ENCODE measurements at places on chromosomes 6 and 20.

- no peak for DNase-seq
Measured at GRCh38 chr6:109237077-109237985, 142.0 kb downstream of the CEP57L1 start.

DNA sequence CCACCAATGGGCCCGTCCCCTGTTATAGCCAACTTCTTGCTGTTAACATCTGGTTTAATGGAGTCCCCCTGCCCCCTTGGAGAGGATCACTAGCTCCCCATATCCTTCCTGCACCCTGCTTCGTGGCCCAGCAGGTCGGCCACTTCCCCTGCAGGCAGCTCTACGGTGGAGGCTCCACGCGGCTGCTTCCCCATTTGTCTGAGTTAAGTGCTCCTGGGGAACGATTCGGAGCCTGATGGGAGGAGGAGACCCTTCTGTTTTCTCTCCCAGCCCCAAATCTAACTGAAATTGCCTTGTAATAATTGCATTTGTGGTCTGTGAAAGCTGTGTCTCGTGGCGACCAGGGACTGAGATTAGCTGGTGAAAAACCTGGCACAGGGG lies 74.6 kb downstream of the SULF2 start:
- no peak for DNase-seq

DNA sequence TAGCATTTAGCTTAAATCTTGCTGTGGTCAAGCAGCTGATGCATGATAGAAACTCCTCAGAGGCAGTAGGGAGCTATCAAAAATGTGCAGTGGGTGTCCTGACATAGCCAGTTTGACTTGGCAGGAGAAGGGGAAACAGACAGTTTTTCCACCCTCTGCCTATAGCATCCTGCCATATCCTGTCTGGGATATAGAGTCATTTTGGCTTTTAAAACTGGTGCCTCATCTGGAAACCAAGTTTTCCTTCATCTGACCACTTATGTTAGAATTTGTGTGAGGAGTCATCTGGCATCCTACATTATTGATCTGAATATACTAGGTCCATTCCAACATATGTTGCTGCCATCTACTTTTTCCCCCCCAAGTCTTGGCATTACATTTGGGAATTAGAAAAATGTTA lies 284.1 kb downstream of the CD109 start:
- DNase-seq, result no peak

DNA sequence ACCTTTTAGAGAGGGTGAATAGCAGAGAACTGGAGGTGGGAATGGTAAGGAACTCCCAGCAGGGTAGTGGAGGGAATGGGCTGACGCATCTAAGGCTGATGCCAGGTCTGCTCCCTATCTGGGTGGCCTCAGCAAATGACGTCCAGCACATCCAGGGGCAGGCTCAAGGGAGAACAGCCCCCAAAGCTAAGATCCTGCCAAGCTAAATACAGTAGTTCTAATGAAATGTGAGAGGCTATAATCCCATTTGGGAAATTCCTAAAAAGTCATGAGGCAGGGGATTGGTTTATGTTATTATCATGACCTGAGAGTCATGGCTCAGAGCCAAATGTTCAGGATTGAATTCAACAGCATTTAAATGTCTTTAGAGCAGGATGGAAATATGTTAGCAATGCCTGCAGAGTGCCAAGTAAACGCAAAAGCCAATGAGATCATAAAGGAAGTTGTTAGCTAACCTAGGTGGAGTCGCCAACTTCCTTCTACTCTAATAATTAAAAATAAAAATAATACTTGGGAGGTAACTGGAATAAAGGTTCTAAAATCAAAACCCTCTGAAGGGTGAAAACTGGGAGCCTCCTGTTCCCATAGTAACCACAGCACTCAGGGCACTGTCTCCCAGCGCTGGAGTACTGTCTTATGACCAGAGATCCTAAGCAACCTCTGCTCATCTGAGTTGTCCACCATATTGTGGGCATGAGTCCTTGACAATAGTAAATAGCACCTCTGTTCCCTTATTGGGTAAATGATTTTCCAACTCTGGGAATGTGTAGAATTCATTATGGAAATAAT lies 34.8 kb downstream of the IYD start:
- DNase-seq, result peak; percentile 13

DNA sequence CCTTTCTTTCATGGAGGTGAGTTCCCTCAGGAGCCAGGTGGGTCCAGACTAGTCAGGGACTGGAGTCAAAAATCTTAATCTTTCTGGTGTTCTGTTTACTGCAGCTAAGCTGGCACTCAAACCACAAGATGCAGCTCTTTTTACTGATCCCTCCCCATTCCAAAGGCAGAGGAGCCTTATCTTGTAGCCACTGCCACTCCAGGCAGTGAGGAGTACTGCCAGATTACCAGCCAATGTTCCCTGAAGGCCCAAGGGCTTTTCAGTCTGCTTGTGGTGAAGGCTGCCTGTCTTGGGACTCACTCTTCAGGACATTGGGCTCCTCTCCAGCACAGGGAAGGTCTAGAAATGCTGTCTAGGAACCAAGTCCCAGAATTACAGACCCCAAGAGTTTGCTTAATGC lies 490.4 kb upstream of the ADGRB3 start:
- DNase-seq, result no peak

DNA sequence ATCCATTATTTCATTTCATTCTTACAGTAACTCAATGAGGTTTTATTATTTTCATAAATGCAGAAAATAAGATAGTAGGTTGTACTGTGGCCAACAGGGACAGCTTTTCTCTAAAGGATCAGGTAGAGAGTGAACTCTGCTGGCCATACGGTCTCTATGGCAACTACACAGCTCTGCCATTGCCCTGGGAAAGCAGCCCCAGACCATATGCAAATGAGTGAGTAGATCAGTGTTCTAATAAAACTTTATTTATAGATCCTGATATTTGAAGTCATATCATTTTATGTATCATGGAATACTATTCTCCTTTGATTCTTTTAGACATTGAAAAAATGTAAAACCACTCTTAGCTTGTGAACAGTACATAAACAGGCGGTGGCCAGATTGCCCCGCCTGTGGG lies 192.5 kb upstream of the RREB1 start:
- DNase-seq, result no peak

DNA sequence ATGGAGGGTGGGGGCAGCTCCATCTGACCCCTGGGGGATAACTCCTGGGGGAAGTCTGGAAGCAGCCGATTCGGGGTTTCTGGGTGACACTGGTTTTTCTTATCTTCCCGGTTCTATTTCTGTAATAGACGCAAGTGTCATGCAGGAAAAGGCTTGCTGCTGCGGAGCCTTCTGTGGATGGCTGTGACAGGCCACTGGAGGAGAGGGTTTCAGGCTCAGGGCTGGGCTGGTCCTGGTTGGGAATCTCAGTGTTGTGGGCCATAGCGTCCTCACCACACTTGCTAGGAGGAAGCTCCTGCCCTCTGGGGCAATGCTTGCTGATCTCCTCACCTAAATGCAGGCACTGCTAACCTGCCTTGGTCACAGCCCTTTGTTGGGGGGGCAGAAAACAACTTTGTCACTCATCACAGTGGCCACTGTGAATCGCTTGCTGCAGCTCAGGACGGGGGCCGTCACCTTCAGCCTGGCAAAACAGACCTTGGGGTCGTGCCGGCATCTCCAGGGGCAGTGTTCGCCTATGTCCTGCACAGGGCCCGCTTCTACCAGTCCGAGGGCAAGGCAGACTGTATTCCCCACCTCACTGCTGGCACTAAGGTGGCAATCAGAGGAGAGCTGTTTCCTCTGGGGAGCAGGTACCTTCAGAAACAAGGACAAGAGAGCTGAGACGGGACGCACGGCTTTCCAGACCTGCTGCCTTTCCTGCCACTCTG lies 4.4 kb upstream of the TUBB1 start:
- DNase-seq, result no peak

- DNase-seq, result no peak
Measured at GRCh38 chr6:157280947-157281346, 42.4 kb downstream of the TMEM242 start.

DNA sequence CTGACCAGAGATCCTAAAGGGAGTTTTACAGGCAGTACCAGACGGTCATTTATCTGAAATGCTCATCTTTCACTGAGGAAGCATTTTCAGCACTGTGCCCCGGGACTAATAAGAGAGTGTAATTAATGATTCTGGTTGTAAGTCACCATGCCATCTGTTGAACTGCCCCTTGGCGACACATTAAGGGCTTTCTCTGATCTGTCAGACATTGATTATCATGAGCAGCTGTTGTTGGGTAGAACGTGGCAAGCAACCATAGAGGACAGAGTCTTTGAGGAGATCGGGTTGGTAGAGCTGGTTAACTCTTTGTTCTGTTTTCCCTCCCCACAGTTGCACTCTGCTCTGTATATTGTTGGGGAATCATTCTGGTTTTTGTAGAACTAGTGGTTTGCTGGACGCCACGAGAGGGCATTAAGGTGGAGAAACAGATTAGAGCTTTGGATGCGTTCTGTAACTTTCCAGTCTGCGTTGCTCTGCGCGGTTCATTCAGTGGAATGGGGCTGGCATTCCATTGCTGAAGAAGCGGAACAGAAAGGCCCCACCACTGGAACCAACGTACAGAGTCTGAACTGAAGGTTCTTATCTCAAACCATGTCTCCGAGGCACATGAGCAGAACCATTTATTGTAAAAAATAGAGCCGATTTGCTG lies 34.3 kb downstream of the RPRD1B start:
- DNase-seq, result no peak

DNA sequence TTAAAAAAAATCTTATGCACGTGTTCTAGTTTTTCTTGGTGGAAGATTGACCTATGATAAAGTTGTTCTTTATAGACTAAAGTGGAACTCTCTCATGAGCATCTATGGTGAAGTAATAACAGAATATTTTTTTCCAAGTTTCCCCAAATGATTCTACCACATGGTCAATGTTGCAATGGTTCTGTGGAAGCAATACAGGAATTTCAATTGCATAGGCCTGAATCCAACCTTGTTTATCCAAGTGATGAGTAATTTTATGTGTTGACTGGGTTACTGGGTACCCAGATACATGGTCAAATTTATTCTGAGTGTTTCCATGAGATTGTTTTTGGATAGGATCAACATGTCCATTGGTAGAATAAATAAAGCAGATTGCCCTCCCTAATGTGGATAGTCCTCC lies 581.5 kb downstream of the MMUT start:
- no peak for DNase-seq

GRCh38 chr20:47638851-47639250 lies 137.2 kb downstream of the NCOA3 start:
- no peak for DNase-seq

DNA sequence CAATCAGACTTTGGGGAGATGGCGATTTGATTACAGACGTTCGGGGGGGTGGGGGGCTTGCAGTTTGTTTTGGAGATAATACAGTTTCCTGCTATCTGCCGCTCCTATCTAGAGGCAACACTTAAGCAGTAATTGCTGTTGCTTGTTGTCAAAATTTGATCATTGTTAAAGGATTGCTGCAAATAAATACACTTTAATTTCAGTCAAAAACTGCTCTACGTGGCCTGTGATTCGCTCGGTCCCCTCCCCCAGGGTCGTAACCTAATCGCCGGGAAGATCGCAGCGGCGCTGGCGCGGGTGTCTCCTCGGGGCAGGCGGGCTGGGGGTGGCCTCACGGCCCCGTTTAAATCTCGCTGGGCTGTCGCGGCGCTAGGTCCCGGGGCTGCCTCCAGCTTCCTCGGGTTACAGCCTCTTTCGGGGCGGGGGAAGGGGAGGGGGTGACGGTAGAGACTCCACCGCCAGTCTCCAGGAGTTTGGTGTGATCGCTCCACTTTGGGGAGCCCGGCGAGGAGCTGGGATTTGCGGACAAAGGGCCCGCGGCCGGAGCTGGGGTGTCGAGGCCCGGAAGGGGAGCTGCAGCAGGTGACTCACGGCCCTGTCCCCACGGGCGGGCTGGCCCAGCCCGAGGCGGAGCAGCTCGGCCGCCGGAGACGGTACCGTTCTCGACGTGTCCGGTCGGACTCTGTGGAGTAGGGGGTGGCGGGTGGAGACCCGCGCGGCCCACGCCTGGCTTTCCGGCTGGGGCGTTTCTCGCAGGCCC lies 4.2 kb downstream of the FOXC1 start:
- DNase-seq, result no peak

- DNase-seq, result peak; percentile 83
Measured at GRCh38 chr6:107657755-107658461, 166.2 kb downstream of the SCML4 start.

- no peak for DNase-seq
Measured at GRCh38 chr20:41248368-41249024, 69.0 kb downstream of the ZHX3 start.

- DNase-seq, result no peak
Measured at GRCh38 chr6:87071683-87072082, 23.2 kb downstream of the CGA start.

DNA sequence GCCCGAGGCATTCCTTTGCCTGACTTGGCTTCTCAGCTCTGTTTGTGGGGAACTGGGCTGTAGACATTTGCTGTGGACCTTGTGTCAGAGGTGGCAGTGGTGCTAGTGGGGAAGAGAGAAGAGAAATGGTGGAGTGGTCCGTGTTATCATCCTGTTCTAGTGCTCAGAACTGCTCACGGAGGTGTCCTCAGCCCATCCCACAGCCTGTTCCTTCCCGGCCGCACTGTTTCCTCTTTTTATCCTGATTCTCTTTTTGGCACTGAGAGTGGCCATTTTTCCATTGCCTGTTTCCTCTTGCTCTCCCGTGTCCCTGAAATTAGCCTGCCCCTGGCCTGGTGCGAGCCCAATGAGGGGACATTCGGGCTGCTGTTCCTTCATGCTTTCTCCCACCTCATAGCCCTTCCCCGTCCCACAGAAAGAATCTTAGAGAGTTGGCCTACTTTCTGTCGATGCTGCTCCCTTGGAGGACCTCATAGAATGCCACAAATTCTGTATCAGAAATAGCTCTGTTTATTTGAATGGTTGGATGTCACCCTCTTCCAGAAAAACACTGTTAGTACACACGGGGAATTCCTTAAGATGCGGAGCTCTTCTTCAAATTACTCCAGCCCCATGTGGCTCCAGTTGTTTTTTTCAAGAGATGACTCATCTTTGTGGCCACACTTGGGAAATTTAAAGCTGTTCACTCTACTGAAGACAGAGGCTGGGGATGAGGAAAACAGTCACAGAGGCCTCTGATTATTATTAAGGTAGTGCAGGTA lies 26.1 kb downstream of the FARS2 start:
- no peak for DNase-seq

DNA sequence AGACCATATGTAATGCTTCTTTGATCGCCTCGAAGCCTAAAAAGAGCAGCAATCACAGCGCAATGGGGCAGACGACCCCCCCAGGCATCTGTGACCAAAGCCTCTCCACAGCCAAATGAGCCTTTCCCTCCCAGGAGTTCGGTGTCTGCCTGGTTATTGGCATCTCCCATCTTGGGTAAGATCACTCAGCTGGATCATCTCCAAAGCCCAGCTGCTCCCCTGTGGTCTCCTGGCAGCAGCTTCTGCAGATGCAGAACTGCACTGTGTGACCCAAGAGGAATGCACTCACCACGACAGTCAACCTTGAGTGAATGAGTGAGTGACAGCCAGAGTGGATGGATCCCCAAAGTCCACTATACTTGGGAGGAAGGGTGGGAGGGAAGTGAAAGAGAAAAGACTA lies 44.8 kb upstream of the IYD start:
- DNase-seq, result peak; percentile 2

DNA sequence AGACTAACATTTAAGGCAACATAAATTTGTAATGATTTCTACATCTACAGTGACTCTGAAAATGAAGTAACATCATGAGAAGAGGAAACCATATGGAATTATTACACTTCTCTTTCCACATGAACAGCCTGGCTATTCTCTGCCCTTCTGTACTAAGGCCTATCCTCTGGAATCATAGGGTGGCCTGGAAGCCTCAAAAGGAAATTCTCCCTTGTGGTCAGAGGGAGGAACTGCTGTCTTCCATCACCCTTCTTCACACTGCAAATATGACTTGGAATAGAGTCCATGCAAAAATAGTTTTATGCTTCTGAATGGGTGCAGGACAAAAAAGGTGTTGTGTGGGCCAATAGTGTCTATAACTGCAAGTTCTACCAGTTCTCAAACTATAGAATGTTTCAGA lies 44.6 kb upstream of the SH3BGRL2 start:
- DNase-seq, result no peak
